HFFc6 (cell line): ENCODE measurements at places on chromosomes 1 and 21. TPM values are rescaled to one million over a fixed set of nuclear protein-coding genes. Genes with fewer than 3 reads are reported as not detected.

The LCA5L gene
- 0.87 to 1.4 TPM (median 1.0 TPM) in 3 replicates for total RNA-seq

DNA sequence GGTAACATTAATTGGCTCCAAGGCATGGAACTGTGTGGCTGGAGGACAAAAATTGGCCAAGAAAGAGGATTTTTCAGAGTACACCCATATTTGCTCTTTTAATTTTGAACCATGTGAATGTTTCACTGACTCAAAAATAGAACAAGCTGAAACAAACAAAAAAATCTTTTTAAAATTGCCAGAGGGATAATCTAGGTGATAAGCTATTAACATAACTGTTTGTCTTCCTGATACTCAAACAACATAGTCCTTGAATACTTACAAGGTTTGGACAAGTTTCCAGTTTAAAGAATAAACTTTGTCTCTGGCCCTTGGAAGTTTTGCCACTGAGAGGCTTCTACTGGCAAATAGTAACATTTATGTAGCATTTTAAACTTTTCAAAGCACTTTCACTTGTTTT lies 30.0 kb upstream of the PIGC start:
- DNase-seq = no peak

DNA sequence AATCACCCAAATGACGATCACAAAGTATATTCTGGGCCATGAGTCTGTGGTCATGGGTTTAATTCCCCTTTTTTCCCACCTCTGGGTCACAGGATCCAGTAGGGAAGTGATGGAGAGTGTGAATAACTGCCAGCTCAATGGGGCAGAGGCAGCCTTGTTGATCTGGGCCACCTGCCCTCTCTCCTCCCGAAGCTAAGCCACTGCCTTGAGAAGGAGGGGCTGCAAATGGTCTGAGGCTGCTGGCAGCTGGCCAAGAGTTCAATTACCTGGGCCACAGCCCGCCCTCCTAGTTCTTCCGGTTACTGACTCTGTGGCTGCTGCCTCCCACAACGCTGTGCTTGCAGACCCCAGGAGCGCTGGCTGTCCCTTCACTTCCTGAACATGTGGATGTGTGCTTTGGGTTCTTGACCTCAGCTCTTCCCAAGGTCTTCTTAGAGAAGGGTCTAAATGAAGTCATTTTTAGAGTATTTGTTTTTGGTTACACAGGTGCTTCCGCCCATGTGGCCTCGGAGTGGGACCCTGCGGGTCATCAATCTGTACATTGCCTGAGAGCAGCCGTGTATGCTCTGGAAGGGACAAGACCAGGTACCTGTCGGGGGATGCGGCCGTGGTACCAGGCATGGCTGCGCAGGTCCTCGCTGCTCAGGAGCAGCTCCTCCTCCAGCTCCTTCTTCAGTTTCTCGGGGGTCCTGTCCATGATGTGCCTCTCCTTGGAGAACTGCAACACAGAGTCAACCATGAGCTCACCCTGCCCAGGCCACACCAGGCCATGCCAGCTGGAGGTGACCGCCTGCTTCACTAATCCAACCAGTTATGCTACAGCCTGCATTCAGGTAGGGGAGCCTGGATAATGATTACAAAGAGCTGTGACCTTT lies 89.7 kb downstream of the BCAR3 start:
- no peak for DNase-seq

DNA sequence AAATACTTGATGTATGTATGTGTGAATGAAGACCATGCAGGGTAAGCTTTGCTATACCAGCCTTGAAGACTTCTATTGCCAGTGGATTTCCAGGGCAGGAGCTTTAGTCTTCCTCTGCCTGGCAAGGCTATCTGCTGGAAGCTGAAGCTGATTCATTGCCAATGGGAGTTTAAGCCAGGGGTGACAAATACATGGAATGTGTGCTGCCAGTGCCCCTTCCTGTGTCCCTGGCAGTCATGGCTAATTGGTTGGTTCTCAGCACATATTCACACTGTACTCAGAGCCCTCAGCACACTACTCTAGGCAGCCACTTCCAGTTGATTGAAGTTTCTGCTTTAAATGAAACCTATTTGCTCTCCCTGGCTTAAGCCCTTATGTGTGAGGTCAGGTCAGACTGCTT lies 1.5 kb downstream of the ZSCAN20 start:
- peak; percentile 25 for DNase-seq

The OR2T35 gene
- not detected in 3 replicates for total RNA-seq

GRCh38 chr1:115649964-115650363 lies 8.2 kb downstream of the VANGL1 start:
- DNase-seq = no peak

The PCBP3 gene
- not detected in 3 replicates for total RNA-seq

GRCh38 chr1:223716302-223716862 lies 4.0 kb downstream of the CAPN2 start:
- DNase-seq = no peak

GRCh38 chr1:97505289-97505688 lies 415.5 kb downstream of the DPYD start:
- no peak for DNase-seq

- DNase-seq = no peak
Measured at GRCh38 chr1:219621047-219621786, 8.3 kb upstream of the ZC3H11B start.

DNA sequence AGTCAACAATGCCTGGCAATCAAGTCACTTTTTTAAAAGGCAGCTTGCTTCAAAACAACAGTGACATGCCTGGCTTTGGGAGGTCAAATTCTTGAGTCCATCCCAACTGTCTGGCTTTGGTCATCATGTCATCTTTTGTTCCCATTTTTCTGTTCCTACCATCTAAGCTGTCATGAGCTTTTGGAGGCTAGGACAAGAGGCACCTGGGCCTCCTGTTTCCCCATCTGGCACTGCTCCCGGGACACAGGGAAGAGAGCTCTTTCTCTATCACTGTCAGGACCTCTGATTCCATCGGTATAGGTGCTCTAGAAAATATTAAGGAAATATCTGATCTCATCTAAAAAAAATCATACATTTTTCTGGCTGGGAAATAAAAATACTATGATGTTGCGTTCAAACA lies 156.3 kb downstream of the CLIC6 start:
- no peak for DNase-seq

GRCh38 chr1:33086384-33086850 lies 5.5 kb downstream of the AZIN2 start:
- peak; percentile 41 for DNase-seq

DNA sequence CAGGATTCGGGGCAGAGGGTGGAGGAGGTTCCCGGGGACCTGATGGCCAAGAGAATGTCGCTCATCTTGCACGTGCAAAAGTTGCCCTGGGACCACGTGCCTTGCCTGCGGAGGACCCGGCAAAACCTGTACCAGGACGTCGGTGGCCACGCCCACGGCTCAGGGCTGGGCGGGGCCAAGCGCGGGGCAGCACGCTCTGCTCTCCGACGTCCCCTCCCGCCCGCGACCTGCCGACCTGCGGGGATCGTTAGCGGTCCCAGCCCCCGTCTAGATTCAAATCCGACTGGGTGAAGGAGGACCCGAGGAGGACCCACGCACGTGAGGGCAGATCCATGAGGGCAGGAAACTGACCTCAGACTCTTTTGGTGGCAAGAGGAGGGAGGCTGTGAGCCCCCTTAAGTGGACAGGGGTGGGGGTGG lies at the start of gene C1orf167:
Gene C1orf167, plus strand, starts transcription at position 206 of the 419 bp plus-strand sequence. CDS start 2,208 bp downstream, outside the sequence.
- no peak for DNase-seq

- no peak for DNase-seq
Measured at GRCh38 chr1:187894349-187894748, 1065.6 kb downstream of the PLA2G4A start.

DNA sequence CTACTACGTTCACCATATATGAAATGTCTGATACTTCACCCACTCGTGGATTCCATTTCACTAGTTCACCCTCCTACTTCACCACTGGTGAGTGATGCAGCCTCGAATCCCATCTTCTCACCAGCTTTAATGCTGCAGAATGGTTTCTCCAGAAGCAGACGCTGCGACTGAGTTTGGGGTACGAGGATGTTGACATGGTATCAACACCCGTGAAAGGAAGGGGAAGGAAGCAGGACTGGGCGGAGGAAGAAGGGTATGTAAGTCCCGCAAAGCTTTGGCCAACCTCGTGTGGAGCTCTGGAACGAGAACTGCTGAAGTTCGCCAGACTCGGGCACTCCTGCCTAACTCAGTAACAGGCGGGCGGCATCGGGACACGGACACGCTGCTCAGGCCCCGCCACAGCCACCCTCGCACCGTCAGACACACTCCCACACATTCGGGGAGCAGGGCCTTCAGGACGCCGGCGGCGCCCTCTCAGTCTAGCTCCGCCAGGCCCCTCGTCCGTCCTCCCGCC lies 833 bp upstream of the DIP2A start:
- DNase-seq = peak; percentile 43

The WNT9A gene
- 0.21 and 0.57 TPM in 2 replicates for total RNA-seq

GRCh38 chr1:14222086-14222485 lies 376.4 kb upstream of the KAZN start:
- DNase-seq = no peak

GRCh38 chr1:167800251-167800650 lies 78.5 kb downstream of the MPZL1 start:
- DNase-seq = no peak

GRCh38 chr1:93172778-93173177 lies 7.4 kb downstream of the TMED5 start:
- no peak for DNase-seq

DNA sequence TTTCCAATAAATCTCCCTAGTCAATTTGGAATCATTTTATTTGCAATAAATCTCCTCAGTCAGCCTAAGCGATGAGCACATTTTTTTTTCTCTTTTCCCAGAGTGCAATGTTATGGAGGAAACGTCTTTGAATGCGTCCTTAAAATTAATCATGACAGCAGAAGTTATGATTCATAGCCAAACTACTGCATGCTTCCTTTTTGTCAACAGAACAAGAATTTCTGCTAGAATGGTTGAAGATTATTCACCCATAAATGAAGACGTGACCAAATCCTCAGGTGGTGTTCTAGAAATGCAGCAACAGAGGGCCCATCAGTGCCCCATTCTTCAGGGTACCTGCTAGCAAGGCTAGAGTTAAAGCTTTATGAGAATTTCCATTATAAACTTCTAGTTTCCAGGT lies 407.9 kb upstream of the PKN2 start:
- DNase-seq = peak; percentile 30

GRCh38 chr1:36128126-36128904 lies 3.3 kb upstream of the COL8A2 start:
- peak; percentile 68 for DNase-seq

DNA sequence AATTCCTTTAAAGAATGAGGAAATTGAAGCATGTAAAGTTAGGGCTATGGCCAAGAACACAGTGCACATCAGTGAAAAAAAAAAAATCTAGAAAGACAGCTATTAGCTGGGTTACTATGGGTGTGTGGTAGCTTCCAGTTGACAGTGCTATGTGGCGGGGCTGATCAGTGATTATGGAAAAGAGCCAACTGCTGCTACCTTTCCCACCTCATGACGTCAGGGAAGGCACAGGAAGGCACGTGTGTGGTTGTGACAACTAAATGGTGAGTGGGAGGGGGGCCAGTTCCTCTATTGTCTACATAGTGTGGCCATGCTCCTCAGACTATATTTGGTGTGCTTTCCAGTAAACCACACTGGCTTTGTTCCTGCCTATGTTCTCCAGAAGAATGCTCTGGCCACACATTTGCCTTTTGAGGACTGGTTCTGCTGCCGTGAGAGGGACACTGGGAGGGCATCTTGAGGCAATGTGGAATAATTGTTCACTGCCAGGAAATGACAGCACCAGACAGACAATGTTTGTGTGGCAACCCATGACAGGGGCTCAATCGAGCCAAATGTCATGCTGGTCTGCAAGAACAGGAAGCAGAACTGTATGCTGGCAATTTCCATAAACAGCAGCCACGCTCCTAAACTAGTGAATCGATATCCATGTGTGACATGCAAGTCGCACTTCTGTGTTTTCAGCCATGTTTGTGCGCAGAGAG lies 3.0 kb upstream of the SDE2 start:
- peak; percentile 8 for DNase-seq

The SYT14 gene
- total RNA-seq = 8.5 to 10.2 TPM (median 10.1 TPM) in 3 replicates

- peak; percentile 25 for DNase-seq
Measured at GRCh38 chr1:86913399-86913895, 479 bp downstream of the SELENOF start.

The RPTN gene
- not detected in 3 replicates for total RNA-seq

The VWA5B1 gene
- total RNA-seq = not detected in 3 replicates

DNA sequence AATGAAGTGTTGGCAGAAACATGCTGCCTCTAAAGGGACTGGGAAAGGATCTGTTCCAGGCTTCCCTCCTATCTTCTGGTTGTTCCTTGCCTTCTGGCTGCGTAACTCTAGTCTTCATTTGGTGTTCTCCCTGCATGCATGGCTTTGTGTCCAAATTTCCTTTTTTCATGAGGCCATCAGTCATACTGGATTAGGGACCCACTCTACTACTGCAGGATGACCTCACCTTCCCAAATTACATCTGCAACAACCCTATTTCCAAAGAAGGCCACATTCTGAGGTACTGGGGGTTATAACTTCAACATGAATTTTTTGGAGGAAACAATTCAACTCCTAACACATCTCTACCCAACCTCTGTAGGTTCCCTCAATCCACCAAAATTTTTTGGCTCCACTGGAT lies 26.3 kb downstream of the MR1 start:
- DNase-seq = no peak

The MYCBP gene
- 35.7 to 36.8 TPM (median 35.8 TPM) in 3 replicates for total RNA-seq

GRCh38 chr1:67465375-67465774 lies 35.2 kb upstream of the SERBP1 start:
- no peak for DNase-seq

The KCNK2 gene
- total RNA-seq = 61.5 and 79.8 TPM in 2 replicates

- DNase-seq = no peak
Measured at GRCh38 chr21:42376338-42376982, 10.1 kb upstream of the TFF1 start.

- no peak for DNase-seq
Measured at GRCh38 chr1:225021037-225021436, 91.6 kb downstream of the DNAH14 start.

The NDUFS5 gene
- 256 to 302 TPM (median 285 TPM) in 3 replicates for total RNA-seq
